Muscle of arm (tissue), 14 donors: ENCODE measurements at places on chromosomes 1 and 21. TPM values are rescaled to one million over a fixed set of nuclear protein-coding genes. Genes with fewer than 3 reads are reported as not detected.

The TMEM82 gene
- polyA plus RNA-seq: not detected

- DNase-seq: no peak
These were observed 101.9 kb upstream of the SOD1 start for GRCh38 chr21:31557421-31558188.

DNA sequence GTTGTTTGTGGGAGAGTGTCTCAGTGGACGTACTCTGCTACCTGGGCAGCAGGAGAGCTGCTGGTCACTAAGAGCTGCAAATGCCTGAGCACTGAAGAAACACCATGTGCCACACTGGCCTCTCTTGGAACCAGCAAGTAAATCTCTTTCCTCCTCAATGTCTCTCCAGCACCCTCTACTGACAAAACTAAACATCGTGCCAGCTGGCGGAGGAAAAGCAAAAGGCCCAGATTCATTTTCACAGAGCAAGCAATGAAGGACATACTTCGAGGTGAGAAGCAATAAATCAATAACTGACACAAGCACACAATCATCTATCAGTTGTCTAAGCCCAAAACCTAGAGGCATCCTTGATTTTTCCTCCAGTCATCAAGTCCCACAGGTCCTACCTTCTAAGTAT lies 78.1 kb downstream of the RERE start:
- DNase-seq: no peak

The PRRX1 gene
- polyA plus RNA-seq: 279 TPM

The RNU1-4 gene
- not detected for polyA plus RNA-seq

- no peak for DNase-seq
These were observed 3.8 kb downstream of the LMNA start for GRCh38 chr1:156118177-156118868.

DNA sequence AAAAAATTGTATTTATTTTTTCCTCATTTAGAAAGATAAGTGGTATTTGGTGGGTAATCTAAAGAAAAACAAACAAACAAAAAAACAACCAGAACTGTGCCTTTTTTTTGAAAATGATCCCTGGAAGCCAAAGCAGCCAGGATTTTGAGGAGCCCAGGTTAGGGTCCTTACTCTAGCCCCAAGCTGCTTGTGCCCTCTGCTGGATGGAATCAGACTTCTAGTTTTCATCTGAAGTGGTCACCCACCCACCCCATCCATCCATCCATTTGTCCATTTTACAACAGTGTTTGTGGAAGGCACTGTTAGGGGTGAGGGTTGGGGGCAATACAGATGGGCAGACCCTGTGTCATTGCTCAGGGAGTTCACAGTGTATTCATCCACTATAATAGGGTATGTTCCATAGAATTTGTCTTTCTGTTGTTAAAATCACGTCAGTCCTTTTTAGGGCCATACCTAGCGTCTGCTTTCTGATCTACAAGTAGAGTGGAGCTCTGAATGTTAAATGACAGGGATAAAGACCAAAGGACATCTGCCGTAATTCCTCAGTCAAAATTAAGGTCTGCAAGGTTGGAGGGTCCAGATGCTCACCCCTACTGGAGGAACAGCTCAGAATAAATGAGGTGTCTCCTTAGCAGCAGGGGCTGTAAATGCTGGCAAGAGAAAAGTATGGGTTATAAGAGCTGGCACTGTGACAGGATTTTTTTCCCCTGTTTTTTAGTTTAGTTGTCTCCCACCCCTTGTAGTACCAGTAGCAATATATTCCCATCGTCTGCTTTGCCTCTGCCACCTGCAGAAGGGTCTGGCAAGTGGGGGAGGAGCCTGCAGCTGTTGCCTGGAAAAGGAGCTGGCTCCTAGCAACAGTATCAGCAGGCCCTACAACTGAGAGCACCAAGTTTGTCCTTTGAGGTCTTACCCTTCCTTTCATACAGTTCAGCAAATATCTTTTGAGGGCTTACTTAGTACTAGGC lies 3.2 kb downstream of the LRRC42 start:
- DNase-seq: peak; percentile 17

GRCh38 chr1:101073836-101074235 lies 48.3 kb upstream of the DPH5 start:
- no peak for DNase-seq

- no peak for DNase-seq
These were observed 44.9 kb upstream of the TSPAN2 start for GRCh38 chr1:115134231-115134630.

DNA sequence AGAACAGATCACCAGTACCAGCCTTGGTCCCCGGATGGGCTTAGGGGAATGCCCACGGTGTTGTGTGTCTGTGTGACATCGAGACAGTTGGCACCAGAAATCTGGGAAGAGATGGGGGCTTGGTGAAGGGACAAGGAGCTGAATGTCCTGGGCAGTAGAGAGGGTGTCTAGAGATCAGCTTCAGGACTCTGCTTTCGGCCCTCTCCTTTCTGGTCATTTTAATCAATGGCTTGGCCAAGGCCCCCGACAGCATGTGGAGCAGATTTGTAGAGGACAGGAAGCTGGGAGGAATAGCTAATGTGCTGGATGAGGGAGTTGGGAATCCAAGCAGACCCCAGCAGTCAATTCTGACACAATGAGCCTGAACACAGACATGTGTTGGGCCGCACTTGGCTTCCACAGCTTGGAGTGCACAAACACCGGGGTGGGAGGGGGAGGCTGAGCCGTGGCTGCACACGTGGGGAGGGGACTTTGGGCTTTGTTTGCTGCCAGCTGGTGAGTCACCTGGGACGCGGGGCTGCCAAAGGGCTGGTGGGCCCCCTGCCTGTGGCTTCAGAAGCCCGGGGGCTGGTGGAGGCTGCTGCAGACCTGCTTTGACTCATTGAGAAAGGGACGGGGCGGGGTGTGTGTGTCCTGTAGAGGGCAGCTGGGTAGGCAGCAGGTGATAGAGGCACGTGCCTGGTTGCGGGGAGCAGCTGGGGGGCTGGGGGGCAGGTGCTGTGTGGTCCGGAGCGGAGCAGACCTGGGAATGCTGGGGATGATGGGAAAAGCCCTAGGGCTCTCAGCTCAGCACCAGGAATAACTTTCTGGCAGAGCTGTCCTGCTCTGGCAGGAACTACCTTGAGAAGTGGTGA lies 20.9 kb downstream of the SLC1A7 start:
- DNase-seq: peak; percentile 87
